T-helper 22 cell (primary cell): ENCODE measurements at places on chromosomes 12 and 14.

DNA sequence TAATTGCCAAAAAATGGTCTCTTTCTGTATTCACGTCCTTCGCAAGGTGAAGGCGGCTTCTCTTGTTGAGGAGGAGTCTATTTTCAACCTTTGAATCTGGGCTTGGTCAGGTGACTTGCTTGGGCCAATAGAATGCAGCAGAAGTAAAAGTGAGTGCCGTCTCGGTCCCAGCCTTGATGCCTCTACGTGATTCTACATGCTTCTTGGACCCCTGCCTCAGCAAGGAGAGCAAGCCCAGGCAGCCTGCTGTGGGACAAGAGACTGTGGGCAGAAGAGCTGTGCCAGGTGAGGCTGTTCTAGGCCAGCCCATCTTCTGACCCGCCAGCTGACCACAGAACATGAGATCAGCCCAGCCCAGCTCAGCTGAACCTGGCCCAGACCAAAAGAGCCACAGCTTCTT, 39.1 kb upstream of the CCDC63 start:
- no peak for DNase-seq

- no peak for DNase-seq
Observed at GRCh38 chr12:58889557-58889956, 30.7 kb downstream of the LRIG3 start.

DNA sequence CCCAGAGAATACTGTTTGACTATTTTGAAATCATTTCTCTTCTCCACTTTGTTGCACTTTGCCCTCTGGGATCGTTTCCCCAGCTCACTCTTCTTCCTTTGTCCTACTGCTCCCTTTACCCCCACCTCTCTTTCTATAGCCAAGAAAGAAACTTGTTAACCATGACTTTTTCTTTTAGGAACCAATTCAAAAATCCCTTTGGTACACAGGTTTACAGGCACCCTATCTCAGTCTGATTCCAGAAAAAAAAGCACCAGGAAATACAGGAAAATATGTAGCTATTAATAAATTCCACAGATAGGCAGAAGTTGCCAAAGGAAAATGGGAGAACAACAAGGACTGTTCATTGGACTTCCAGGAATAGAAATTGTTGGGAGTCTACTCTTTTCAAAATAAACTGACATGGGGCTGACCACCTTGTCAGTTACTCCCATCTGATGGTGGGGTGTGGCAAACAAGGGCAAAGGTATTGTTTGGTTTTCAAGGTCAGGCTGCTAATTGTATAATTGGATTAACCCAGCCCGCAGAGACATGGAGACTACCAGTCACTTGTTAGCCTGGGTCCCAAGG, 82.4 kb downstream of the CRADD start:
- DNase-seq, result no peak

GRCh38 chr12:88185988-88186387, 43.9 kb downstream of the TMTC3 start:
- DNase-seq, result no peak

GRCh38 chr12:109487181-109488050, 10.0 kb downstream of the UBE3B start:
- DNase-seq, result no peak

DNA sequence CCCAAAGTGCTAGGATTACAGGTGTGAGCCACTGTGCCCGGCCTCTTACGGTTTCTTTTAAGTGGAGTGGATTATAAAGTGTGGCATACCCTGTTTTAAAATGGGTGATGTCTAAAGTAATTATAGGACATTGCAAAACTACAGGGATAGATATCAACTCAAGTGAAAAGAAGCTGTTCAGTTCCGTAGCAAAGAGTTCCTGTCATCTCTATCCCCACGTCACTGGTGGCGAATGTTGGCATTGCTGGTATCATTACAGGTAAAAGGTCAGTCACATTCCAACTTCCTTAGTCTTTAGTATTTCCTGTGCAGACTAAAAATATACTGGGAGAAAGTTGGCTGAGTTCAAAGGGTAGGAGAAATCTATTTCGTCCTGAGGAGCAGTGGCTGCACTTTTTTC, 95.6 kb upstream of the SLC38A2 start:
- no peak for DNase-seq

DNA sequence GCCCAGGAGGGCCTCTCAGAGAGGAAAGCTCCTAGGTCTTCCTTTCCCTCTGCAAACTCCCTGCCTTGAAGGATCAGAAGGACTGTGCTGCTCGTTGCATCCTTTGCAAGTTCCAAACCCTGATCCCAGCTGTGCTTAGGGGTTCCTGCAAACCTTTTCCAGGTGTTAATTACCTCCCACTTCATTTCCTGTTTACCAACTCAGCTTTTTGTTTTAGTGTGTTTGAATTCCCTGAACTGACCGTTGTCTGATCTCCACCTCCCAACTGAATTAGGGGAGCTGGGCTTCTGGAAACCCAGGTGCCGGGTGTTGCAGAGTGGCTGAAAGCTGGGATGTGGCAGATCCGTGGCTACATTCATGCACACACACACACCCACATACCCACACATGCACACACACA, 20.6 kb upstream of the BDKRB1 start:
- no peak for DNase-seq

DNA sequence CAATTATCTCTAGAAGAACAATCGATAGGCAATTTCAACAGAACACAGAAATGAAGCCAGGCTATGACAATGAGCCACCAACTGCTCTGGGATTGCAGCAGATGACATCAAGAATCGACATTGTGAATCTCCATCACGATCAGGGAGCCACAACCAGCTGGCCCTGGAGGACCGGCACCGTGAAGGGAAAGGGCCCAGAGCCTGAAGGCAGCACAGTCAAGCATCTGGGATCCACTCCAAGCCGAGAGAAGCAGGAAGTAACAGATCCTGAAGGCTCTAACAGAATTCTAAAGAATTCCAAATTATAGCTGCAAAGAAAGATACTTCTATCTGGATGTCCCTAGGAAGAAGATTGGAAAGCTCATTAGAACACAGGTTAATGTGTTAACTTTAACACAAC, 61.0 kb downstream of the LRRC74A start:
- no peak for DNase-seq

GRCh38 chr12:20370014-20370386, 1.7 kb downstream of the PDE3A start:
- no peak for DNase-seq

DNA sequence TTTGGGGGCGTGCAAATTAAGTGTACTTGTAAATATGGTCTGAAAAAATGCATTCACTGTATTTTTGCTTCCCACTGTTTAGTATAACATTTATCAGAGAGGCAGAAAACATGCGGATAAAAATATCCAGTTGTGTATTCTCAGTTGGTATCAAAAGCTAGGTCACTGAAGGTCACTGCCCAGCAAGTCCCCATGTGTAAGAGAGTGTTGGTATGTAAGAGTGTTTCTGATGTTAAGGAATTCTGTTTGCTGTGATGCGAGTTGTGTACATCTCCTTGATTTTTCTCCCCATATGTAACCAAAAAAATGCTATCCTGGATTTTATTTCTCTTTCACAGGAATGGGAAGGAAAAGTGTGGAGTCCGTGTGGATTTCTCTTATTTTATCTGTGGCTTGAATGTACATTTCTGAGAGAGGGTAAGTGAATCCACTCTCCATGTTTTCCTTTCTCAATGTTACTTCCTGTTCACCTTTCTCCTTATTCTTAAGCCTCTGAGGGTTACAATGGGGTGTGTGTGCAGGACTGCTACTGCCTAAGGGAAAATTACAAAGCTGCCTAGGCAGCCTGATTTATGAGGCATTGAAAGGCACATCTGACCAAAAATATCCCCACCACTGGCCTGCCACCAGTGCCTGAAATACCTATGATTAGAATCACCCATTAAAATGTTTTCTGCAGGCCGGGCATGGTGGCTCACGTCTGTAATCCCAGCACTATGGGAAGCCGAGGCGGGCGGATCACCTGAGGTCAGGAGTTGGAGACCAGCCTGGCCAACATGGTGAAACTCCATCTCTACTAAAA, 97.9 kb upstream of the USP44 start:
- no peak for DNase-seq

GRCh38 chr12:120207227-120207626, 6.3 kb upstream of the RPLP0 start:
- no peak for DNase-seq

DNA sequence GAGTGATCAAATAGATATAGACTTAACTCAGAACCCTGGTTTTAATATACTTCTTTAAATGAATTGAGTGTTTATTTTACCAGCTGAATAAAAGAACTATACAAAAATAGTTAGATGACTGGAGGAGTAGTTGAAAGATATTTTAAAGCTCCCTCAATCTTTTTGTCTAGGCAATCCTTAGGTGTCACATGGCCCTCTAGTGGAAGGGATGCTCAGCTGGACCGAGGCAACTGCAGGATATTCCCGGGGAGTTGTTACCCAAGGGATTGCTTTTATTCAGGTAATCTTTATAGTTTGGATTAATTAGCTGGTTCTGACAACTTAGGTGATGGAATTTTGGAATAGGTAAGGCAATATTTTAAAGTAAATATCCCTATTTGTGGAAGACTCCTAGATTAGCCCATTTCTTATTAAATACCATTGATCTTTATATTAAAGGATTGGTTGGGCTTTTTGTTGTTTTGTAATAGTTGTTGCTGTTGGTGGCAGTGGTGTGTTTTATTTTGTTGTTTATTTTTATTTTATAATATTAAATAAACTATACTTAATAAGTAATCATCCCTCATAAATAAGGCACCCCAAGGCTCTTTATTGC, 57.1 kb downstream of the ZDHHC17 start:
- no peak for DNase-seq

- no peak for DNase-seq
Observed at GRCh38 chr12:59548930-59549329, 46.9 kb upstream of the SLC16A7 start.

GRCh38 chr14:31371646-31372045, 48.7 kb downstream of the HEATR5A start:
- DNase-seq, result no peak

- no peak for DNase-seq
Observed at GRCh38 chr14:63026491-63026890, 18.8 kb downstream of the KCNH5 start.

GRCh38 chr12:79687711-79688260, 3.0 kb downstream of the PAWR start:
- no peak for DNase-seq

DNA sequence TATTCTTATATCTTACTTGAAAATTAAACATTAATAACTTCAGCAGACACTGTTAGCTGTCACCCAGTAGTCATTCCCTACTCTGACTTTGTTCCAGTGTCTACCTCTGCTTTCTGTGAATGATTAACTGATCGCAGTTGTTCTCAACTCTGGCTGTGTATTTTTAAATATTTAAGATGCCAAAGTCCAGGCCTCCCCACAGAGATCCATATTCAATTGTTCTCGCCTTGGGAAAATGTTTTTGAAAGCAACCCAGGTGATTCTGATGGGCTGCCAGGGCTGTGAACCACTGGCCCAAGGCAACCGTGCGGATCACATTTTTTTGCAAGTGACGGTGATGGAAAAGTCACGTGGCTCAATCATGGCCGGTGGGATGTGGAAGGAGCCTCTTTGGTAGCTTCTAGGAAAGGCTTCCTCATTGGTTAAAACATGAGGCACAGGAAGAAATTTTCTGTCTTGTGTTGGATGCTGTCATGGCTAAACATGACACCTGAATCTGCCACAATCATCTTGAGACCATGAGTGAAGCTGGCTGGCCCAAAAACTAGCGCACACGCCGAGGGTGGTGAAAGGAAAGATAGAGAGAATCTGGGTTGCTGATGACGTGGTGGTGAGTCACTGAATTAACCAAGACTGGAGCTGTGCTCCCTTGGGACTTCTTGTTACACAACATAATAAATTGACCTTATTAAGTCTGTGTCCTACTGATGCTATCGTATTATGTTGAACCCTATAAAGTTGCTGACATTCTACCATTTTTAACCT, 37.2 kb downstream of the RDH12 start:
- no peak for DNase-seq

DNA sequence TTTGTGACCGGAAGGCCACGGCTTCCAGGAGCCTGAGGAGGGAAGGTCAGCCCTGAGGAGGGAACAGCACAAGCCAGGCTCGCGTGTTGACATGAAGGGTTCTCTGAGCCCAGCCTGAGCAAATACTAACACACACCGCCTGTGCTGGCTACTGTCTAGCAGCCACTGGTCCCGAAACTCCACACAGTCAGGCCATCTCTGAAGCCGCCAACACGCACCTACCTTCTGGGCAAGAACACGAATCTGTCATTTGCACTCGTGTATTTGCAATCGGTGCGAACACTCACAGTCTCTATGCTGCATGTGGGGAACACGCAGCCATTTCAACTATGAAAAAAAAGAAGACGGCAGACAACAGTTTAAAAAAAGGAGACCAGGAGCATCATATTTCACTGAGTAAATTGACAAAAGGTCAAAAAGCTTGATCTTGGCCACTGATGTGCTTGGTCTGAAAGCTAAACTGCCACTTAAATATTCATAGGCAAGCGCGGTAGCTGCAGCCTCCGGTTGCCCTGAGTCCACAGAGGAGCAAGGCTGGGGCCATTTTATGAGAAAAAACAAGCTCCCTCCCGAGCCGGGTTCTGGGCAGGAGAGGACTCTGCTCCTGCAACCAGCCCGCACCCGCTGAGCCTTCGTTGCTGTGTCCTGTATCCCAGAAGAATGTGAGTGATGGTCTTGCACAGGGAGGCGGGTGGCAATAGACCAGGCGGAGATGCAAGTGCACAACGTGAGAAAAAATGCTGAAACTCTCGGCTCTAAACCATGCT, 57.8 kb downstream of the RIMBP2 start:
- DNase-seq, result no peak

DNA sequence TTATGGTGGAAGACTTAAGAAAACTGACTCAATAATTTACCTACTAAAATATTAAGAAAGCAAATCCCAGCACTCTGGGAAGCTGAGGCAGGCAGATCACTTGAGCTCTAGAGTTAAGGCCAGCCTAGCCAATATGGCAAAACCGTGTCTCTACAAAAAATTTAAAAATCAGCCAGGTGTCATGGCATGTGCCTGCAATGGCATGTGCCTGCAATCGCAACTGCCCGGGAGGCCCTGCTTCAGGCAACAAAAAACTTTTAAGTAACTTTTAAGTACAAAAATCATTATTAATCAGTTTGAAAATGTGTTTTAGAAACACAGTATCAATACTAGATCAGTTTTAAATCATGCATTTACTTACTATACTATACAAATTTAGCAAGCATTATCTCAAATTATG, 17.5 kb downstream of the C2CD5 start:
- no peak for DNase-seq

DNA sequence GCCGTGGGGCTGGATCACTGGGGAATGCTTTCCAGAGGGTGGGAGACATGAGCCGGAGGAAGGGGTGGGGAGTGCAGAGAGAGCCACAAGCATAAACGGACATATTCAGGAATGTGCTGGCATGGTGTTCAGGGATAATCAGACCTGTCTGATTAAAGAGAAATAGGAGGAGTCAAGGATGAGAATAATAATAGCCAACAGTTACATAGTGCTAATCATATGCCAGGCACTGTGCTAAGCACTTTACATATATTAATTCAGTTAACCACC, 43.7 kb downstream of the LTBP2 start:
- DNase-seq, result no peak
